H4 (cell line): ENCODE measurements at places on chromosomes 6 and 20.

DNA sequence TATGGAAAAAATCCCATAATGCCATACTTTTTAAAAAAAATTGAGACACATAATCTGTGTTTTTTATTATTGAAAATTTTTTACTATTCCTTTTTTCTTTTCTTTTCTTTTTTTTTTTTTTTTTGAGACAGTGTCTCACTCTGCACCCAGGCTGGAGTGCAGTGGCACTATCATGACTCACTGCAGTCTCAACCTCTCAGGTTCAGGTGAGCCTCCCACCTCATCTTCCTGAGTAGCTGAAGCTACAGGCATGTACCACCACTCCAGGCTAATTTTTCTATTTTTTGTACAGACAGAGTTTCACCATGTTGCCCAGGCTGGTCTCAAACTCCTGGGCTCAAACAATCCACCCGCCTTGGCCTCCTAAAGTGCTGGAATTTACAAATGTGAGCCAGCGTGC, 100.4 kb downstream of the AFG1L start:
- no peak for DNase-seq

DNA sequence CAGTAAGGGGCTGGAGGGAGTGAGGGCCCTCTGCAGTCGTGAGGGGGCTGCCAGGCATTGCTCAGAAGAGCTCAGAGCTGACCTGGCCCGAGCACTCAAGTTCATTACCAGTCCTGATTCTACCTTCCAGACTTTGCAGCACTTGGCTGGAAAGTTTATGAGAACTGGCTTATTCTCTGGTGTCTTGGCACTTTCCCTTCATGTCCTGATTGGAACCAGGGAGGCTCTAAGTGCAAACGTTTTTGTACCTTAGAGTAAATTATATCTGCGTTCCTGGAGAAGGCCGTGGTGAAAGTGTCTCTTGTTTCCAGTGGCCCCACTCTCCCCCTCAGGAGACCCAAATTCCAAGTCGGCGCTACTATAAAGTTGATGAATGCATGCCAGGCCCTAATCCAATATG, 402.3 kb downstream of the CDC5L start:
- DNase-seq: no peak

DNA sequence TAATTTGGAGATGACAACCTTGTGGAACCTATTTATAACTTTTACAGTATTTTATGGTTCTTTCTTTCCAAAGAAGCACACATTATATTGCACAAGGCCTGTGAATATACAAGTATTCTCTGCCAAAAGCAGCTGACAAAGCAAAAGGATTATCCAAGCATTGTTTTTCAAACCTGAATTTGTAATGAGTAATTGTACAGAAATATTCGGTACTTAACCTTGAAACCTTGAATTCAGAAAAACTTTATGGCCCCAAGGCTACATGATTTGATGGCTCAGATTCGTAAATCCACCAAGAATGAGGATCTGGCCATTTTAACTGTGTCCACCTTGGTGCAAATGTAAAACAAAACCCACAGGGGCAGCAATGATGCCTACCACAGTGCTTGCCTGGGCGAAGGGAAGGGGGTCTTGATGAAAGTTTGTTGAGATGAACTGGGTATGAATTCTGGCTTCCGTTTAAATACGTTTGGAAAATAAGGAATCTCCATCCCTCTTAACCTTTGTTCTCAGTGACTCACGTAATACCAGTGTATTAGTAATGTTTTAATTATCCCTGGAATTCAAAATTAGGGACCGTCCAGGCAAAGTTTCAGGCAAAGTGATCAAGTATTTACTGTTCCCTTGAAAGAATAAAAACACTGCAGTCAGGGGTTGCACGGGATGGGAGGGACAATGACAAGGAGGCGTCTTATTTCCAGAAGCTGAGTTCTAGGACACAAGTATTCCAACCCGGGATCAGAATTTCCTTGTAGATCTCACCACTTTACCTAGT, 2.7 kb upstream of the RBM24 start:
- DNase-seq: peak; percentile 24

- DNase-seq: no peak
Observed at GRCh38 chr6:43831191-43831590, 61.2 kb downstream of the VEGFA start.

DNA sequence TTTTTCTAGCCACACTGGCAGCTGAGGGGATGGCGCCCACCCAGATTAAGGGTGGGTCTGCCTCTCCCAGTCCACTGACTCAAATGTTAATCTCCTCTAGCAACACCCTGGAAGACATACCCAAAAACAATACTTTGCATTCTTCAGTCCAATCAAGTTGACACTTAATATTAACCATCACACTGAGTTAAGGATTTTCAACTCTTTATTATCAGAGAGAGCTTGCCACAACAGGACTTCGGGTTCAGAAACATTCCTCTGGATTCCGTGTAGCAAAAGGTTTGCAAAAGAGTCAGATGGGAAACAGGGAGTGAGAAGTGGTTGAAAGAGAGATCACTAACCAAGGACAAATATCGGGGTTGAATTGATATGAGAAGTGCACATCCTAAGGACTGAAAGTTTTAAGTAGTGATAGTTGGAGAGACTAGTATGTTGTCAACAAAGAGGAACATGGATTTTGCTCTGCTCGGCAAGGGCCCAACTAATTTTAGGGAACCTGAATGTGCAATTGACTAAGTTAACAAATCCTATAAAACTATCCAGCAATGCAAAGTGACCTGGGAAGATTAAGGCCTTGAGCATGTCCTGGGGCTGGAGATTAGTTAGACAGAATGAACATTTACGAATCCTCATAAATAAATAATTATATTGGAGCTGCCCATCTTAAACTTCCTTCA, 137.0 kb upstream of the TENT5A start:
- DNase-seq: no peak

GRCh38 chr6:13294499-13295069, 33.8 kb downstream of the TBC1D7 start:
- DNase-seq: no peak

GRCh38 chr6:161215876-161216615, 57.8 kb downstream of the AGPAT4 start:
- DNase-seq: no peak

GRCh38 chr6:5422321-5422915, 161.1 kb downstream of the FARS2 start:
- DNase-seq: peak; percentile 43

DNA sequence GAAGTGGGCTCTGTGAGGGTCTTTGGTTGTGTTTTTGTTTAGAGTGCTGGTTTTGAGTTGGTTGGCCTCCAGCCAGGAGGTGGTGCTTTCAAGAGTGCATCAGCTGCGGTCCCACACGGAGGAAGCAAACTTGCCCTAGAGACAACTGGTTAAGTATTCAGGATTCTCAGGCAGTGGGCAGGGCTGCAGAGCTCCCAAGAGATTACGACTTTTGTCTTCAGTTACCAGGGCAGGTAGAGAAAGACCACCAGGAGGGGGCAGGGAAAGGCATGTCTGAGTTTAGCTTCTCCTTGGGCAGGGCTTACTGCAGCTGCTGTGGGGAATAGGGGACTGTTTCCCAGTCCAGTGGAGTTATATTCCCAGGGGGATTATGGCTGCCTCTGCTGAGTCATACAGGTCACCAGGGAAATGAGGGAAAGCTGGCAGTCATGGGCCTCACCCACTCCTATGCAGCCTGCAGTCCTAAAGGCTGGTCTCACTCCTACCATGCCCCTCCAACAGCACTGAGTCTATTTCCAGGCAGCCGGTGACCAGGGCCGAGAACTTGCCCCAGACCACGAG, 64.3 kb downstream of the TTI1 start:
- DNase-seq: peak; percentile 22

- no peak for DNase-seq
Observed at GRCh38 chr6:104689551-104690205, 170.0 kb downstream of the HACE1 start.

- DNase-seq: no peak
Observed at GRCh38 chr6:149985481-149985937, 21.8 kb downstream of the ULBP1 start.

- peak; percentile 23 for DNase-seq
Observed at GRCh38 chr20:34065260-34065659, 46.8 kb downstream of the EIF2S2 start.

DNA sequence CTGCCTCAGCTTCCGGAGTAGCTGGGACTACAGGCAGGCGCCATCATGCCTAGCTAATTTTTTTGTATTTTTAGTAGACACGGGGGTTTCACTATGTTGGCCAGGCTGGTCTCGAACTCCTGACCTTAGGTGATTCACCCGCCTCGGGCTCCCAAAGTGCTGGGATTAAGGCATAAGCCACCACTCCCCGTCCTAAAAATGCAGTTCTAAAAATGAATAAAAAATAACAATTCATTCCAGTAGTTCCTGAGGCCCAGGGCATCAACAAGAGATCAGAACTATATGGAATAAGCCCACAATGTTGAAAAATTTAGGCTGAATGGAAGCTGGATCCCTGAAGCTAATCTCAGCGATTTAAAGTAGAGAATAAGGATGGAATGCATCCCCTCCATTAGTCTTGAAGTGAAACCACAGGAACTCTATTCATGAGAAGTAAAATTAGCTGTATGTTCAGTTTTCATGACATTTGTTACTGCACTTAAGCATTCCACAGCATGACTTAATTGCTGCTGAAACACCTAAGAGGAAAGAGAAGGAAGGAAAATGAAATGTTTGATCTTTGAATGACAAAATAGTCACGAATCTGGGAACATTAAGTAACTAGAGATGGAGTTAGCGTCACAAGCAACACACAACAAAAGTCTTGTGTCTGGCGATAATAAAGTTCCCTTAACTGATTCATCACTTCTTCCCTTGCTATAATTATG, 80.4 kb upstream of the RIPOR2 start:
- no peak for DNase-seq

- DNase-seq: no peak
Observed at GRCh38 chr6:17877895-17878440, 109.5 kb downstream of the KIF13A start.

GRCh38 chr6:137486416-137486815, 7.8 kb downstream of the OLIG3 start:
- no peak for DNase-seq

DNA sequence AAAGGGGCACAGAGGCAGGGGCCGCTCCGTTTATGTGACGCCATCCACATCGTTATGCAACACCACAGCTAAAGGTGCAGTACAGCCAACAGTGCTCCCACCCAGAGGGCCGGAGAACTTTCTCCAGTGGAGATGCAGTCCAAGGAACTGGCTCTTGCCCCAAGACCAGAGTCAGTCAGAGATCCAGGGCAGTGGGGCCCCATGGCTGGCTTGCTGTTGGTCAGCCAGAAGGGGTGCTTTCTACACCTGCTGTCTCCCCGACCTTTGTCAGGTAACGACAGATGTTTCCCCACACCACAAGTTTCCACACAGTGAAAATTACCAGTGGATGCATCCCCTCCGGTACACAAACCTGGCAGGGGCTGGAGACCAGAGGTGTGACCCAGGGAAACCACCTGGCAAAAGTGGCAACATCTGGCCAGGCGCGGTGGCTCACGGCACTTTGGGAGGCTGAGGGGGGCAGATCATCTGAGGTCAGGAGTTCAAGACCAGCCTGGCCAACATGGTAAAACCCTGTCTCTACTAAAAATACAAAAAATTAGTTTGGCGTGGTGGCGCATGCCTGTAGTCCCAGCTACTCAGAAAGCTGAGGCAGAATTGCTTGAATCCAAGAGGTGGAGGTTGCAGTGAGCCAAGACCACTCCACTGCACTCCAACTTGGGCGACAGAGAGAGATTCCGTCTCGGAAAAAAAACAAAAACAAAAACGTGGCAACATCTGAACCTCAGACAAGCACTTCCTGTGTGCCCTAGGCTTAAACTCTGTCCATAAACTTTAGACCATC, 34.9 kb downstream of the UBE2V1 start:
- no peak for DNase-seq

DNA sequence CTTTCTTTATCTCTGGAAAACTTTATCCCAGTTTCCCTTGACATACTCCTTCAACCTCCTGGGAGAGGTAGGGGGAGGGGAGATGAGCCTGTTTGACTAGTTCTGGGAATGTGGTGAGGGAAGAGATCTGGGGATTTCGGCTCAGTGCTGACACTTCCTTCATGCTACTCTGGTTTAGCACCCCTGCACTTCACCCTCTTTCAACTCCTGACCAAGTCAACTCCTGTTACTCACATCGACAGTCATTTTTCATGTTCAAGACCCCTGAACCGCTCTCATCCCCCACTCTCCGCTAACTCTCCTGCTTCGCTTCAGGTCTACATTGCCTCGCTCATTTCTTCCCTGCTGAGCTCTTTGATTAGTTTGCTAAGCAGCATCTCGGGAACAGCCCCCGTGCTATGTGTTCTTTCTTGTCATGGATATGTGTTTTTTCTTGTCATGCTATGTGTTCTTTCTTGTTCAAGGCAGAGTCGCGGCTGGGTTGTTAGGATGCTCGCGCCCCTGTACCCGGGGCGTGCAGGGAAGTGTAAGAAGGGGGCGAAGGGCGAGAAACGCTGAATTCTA, 16.6 kb upstream of the TRIM27 start:
- DNase-seq: peak; percentile 43

DNA sequence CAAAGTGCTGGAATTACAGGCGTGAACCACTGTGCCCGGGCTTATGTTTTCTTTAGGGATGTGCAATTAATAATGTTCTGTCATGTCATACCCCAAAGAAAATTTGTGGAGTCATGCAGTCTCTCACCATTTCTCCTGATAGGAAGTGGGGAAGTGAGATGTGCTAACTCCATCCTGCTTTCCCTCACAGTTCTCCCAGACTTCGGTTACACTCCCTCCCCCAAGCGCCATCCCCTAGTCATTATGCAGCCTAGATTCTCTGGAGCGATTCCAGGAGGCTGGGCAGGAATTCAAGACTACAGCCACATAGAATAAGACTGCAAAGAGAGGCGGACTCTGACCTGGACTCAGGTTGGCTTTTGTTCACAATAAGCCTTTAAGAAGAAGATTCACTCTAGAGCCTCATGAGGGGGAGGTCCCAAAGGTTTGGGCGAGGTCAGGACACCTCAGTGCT, 271.4 kb downstream of the ALDH8A1 start:
- DNase-seq: peak; percentile 82

- DNase-seq: no peak
Observed at GRCh38 chr6:89921691-89922090, 27.4 kb downstream of the GJA10 start.

GRCh38 chr6:32885698-32886286, 31.8 kb downstream of the PSMB9 start:
- peak; percentile 48 for DNase-seq

- peak; percentile 77 for DNase-seq
Observed at GRCh38 chr6:42045538-42046460, 4.5 kb upstream of the TAF8 start.

DNA sequence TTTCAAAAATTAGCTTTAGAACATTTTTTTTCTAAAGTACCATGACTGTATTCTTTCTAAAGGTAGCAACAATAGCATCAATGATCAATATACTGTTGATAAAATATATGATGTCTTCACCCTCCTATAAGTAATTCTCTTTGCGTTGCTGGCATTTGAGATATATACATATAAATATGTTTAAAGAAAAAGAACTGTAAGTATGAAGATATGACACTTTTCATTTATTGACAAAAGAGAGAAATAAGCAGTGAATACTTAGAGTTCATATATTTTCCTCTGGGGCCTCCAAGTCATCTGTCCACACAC, 49.4 kb upstream of the SCGN start:
- DNase-seq: no peak

GRCh38 chr6:75926293-75927168, 145.9 kb downstream of the IMPG1 start:
- no peak for DNase-seq

- no peak for DNase-seq
Observed at GRCh38 chr6:25137916-25138232, 141.3 kb upstream of the CARMIL1 start.

GRCh38 chr6:56984884-56985283, 30.0 kb downstream of the BEND6 start:
- no peak for DNase-seq
